Jurkat, Clone E6-1 (cell line): ENCODE measurements at places on chromosomes 3 and 15.

DNA sequence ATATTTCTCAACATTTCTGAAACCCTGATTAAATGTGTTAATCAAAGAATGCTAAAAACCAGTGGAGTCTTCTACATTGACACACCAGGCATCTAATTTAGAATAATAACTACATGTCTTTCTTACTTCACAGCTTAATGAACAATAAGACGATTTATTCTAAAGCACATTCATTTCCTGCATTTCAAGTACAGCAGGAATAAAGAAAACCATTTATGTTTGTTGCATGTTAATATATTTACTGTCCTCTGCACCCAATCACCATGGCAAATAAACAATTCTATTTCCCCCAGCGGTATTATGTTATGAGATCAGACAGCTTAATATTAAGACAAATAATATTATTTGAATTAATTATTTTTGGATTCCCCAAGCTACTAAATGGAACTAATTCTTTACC lies 1336.3 kb upstream of the CADM2 start:
- no peak for DNase-seq

- peak; percentile 47 for DNase-seq
These were observed 69.2 kb upstream of the ICE2 start for GRCh38 chr15:60548101-60548500.

- DNase-seq = no peak
These were observed 66.2 kb upstream of the SELENOK start for GRCh38 chr3:53957831-53958230.

GRCh38 chr3:138629526-138629925 lies 21.0 kb downstream of the FAIM start:
- no peak for DNase-seq

DNA sequence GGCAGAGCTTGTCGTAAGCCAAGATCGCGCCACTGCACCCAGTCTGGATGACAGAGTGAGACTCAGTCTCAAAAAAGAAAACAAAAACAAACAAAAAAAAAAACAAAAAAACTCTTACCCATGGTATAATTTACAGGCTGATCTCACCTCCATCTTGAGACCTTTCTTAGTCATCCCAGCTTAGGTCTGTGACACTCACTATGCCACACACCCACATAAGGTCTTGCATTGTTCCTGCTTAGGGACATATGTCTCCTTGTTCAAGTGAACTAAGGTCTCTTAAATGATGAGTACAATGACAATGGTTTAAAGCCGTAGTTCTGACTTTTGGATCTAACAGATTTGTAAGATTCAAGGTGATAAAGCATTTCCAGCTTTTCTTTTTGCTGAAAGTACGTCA lies 360.2 kb upstream of the ARHGEF26 start:
- DNase-seq = no peak
